ENCODE measurements at places on chromosomes 1 and 21.
A peak's percentile ranks its signal among the peaks of the same experiment; 100 is the strongest.

DNA sequence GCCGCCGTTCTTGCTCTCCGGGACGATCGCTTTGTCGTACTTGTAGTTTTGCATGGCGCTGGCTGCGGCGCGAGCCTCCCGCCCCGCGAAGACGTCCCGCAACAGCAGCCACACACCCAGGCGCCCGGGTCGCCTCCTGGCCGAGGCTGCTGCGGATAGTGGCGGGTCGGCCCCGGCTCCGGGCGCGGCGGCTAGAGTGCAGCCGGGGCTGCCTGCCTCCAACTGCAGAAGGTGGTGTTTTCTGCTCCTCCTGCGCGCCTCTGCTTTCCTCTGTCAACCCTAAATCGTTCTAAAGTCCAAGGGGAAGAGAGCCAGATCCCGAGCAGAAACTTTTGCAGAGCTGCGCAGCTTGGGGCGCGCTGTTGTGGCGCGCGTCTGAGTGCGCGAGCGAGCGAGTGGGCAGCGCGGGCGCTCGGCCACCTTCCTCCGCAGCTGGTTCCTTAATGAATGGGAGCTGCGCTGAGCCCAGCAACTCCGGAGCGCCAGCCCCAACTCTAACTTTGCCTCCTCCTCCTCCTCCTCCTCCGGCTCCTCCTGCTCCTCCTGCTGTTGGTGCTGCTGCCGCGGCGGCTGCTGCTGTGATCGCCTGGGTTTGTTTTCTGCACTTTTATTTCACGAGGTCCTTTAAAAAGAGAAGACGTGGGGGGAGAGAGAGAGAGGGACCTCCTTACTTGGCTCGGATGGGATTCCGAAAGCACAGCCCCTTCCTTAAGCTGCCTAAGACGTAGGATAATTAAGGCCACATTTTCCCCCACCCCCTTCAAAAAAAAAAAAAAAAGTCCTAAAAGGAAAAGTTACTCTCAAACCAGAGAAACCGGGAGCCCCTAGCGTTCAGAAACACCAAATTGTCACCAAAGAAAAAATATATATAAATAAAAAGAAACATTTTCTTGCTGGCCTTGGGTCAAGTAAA lies at the start of gene PLPP3:
Gene PLPP3 (minus strand): TSS at position 601 of the 913 bp plus-strand sequence. CDS start 547 bp downstream, at position 54.
- DNase-seq, result peak; percentile 63

DNA sequence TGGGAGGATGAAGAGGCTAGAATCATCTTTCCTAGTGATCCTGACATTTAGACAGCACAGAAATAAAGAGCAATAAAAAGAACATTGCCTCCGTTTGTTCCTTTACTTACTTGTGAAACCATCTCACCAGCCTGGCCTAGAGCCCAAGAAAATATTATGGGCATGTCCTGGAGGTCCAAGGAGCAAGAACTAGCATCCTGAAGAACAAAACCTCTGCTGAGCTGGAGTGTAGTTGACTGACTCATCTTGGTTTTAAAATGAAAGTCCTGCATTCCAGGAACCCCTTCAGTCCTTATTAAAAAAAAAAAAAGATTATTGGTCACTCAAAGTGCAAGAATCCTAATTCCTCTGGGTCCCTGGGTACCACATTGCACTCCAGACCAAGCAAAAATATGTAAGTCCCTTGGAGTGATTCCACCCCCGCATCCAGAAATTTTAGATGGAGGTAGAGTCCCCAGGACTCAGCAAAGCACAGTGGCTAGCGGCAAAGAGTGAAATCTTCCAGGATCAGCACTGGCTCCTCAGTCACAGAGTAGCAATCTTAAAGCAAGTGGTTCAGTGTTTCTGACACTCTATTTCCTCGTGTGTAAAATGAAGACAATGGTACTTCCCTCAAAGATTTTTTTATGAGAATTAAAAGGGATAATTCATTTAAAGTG lies 7.0 kb downstream of the SMCP start:
- DNase-seq, result no peak

DNA sequence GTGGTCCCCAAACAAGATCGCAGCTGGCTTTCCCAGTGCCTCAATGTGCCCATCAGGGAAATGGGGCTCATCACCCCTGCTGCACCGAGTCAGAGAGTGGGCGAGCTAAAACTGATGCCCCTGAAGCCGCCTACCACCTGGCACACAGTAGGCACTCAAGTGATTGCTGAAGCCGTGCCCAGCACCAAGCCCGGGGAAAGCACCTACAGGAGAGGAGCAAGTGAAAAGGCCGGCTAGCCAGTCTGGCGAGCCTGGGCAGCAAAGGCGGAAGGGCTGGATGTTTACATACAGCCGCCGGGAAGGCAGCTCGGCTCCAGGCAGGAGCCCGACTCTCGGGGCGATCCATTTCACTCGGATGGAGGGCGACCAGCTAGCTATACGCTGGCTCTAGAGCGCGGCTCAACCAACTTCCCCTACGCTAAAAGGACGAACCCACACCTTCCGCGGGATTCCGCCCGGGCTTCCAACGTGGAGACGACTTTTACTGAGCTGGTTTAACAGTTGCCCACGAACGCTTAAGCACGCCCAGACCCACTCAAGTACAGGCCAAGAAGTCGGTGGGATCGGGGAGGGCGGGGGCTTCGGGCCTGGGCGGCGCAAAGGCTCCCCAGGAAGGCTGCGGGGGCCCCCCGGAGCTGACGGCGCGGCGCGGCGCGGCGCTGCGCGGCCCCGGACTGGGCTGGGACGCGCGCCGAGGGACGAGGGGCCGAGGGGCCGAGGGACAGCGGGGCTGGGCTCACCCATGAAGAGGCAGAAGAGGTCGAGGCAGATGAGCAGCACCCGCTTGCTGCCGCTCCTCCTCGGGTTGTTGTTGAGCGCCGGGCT lies 1.0 kb downstream of the PLPP3 start:
- no peak for DNase-seq

DNA sequence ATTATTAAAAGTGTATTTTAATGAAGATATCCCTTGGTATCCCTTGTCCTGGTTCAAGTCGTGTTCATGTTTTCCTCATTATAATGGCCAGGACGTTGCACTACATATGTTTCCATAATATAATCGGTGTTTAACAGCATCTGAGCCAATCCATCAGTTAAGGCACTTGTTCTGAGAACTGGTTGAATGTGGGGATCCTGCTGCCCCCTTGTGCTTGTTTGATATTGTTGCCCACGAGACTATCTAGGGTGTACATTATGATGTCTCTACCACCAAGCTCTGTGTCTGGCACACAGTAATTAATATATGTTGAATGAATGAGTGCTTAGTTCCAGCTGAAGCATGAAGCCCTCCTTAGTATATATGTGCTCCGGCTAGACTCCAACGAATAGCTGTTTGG lies 193.0 kb downstream of the CACNA1E start:
- no peak for DNase-seq

DNA sequence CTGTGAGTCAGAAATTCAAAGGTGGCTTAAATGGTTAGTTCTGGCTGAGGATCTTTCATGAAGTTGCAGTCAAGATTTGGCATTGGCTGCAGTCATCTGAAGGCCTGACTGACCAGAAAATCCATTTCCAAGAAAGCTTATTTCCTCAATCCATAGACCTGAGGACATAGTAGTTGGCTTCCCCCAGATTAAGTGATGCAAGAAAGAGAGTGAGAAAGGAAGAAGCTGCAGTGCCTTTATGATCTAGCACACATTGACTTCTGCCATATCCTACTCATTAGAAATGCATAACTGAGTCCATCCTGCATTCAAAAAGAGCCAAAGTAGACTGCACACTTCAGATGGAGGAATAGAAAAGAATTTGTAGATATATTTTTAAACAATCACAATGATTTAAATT lies 222.6 kb downstream of the COL24A1 start:
- DNase-seq, result no peak

DNA sequence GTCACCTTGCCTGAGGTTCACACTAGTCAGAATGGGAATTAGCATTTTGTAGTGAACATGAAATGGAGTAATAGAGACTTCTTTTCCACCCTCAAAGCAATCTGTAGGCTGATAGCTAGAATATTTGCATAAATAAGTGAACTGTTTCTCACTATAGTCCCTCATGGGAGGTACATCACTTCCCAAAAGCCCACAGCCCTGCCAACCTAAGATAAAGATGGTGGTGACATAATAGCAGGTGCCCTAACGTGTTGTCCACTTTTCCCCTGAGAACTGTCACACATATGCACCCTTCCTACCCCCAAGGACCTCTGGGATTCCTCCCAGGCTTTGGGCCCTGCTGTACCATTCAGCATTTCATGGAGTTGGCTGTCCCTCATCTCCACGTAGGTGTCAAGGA lies 4.4 kb downstream of the TMEM35B start:
- DNase-seq, result no peak

DNA sequence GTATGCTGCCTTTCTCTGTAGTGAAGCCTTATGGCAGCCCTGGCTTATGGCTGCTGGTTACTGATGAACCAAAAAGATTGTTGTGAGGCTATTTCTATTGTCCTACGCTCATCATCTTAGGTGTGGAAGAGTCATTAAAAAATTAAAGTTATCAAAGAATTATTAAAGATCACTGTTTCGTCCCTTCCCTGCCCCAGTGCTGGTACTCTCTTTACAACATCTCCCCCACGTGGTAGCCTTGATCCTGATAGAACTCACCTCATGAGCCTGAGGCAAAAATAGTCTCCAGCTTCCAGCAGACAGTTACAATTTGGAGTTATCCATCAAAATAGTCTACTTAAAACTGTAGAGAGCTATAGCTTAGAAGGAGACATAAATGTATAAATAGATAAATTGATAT lies 201.5 kb downstream of the S1PR1 start:
- no peak for DNase-seq

DNA sequence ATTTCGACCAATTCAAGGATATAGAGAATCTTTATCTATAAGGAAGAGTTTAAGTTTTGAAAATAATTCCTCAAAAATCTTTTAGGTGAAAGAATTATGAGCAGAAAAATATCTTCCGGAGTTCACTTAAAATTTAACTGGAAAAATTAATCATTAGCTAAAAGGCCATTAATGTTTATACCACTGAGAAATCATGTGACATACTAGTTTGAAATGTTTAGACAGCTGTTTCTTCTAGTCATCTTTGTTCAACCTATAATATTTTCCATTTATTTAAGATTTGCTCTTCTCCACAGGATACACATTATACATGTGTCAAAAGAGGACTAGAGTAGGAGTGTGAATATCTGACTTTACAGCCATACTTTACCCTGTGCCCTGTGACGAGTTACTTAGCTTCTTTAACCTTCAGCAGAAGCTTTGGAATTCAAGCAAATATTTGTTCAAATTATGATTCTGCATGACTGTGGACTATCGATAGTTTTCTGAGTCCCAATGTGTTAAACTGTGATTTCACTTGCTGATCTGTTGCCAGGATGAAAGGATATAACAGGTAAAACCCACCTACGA lies 374.8 kb downstream of the BRINP3 start:
- DNase-seq, result no peak

DNA sequence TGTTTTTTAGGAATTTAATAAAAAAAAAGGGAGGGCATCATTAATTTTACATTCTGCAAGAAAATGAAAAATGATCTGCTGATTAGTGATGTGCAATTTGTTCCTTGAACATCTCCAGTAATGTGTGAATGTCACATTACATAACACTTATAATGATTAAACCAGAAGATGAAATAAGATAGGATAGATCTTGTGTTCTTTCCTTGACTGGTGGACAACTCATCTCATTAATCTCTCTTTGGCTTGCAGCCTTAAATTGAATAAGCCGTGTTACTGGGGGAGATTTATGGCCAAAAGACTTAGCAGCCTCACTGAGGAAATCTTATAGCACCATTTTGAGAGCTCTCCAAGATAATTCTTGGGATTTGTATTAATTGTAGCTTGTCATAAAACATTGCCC lies 217.2 kb downstream of the ST6GALNAC3 start:
- DNase-seq, result no peak

DNA sequence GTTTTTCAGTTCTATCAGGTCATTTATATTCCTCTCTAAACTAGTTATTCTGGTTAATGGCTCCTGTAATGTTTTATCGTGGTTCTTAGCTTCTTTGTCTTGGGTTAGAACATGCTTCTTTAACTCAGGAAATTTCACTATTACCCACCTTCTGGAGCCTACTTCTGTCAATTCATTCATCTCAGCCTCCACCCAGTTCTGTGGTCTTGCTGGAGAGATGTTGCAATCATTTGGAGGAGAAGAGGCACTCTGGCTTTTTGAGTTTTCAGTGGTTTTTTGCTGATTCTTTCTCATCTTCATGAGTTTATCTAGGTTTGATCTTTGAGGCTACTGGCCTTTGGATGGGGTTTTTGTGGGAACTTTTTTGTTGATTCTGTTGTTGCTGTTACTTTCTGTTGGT lies 213.0 kb downstream of the BRINP2 start:
- no peak for DNase-seq

GRCh38 chr1:19484798-19485361 lies 459 bp downstream of the CAPZB start:
- no peak for DNase-seq

DNA sequence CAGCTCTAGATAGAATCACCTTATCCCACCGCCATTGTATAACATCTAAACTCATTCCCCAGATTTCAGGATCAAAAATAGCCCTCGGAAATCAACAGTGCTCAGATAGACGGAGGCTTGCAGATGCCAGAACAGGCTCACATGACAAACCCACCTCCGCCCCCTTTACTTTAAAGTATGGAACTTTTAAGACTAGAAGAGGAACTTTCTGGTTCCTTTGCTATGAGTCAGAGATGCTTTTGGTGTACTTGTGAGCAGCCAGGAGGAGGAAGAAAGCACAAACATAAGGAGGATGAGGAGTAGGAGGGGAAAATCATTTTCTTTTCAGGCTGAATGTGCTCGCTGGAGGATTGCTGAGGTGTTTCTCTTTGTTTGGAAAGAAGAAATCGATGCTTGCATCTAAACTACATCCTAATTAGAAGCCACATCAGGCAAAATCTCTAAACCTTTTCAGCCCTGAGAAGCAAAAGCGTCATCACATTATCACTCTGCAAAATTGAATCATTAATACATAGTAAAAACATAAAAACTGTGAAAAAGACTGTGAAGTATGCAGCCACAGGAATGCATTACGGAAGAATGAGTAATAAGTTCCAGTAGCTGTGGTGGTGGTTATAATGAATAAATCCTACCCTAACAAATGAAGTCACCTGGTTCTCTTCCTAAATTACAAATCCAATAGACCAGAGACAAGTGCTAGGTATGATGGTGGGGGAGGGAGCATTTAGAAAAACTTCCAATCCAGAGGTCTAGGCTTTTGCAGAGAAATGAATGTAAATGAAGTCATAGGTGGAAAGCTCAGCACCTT lies 251.3 kb downstream of the KCNH1 start:
- no peak for DNase-seq

- no peak for DNase-seq
Observed at GRCh38 chr1:108852221-108852975, 4.5 kb downstream of the AKNAD1 start.

GRCh38 chr1:8661185-8662110 lies 156.0 kb downstream of the RERE start:
- DNase-seq, result no peak

DNA sequence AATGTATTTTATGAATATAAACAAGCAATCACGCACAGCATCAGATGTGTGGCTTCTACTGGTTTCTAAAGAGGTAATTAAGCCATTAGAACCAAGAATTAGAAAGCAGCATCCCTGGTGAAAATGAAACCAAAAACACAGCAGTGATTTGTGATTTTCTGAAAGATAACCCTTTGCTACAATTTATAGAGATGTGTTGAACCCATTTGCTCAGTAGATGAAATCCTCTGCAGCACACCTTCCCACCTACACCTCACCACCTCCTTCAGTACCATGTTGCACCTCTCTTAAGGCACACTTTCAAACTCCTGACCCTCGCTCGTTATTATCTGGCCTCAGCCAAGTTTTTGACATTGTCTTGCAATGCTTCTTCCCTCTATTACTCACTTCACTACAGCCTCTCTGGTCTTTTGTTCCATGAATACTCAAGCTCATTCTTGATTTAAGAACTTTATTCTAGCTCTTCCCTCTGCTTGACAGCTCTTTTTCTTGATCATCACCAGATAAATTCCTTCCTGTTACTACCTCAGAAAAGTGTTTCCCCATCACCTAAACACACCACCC lies 38.6 kb downstream of the NSL1 start:
- no peak for DNase-seq

GRCh38 chr1:203772836-203773235 lies 7.9 kb downstream of the LAX1 start:
- DNase-seq, result no peak

All from nucleus accumbens (tissue), 56 donors.